ENCODE measurements at places on chromosomes 5 and 9.

GRCh38 chr9:92179286-92180001 is 64.2 kb upstream of the SPTLC1 start:
- no peak for DNase-seq

- DNase-seq = no peak
Measured at GRCh38 chr9:127949827-127950512, 12.3 kb upstream of the DPM2 start.

- DNase-seq = no peak
Measured at GRCh38 chr5:17436761-17437221, 61.2 kb upstream of the TAF11L2 start.

DNA sequence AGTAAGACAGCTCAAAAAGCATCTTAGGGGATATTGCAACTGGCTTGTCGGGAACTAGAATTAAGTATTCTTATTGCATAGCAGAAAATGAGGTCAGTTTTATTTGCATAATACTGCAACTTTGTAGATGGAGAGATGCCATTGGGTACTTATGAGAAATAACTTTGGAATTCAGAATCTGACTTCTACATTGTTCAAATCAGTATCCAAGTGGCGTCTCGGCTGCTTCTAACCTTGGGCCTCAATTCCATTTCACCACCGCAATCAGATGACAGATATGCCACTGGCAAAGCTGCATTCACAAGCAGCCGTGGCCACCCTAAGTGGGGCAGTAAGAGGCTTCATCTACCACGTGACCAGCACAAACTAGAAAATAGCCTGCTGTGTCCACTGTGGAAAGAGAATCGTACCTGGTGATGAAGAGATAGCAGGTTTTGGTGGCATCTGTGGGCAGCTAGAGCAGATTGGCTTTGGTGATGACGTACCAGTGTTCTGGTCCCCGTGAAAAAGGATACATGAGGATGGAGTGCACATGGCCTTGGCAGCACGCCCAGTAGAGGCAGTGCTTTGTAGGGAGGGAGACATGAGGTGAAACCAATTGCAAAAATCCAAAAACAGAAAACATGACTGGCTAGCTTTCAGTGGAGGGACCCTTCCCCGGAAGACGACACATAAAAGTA is 116.6 kb downstream of the KLHL3 start:
- DNase-seq = no peak

GRCh38 chr9:133843751-133844397 is 105.7 kb upstream of the SARDH start:
- DNase-seq = no peak

DNA sequence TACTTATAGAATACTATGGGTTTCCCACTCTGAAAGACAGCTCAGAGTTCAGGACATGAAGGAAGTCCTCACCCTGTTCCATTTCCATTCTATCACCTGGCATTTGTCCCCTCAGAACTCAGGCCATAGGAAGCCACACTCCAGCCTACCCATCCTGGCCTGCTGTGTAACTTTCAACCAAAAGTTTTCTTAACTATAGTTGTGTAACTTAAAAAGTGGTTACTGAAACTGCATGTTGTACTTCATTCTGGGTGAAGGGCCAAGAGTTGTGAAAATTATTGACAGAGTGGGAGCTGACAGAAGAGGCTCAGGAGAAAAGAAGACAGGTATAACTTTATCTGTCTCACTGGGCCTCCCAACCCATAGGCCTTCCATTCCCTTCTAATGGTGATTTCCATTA is 212.5 kb downstream of the RAB3C start:
- no peak for DNase-seq

- DNase-seq = no peak
Measured at GRCh38 chr5:124859027-124859426, 112.6 kb upstream of the ZNF608 start.

- no peak for DNase-seq
Measured at GRCh38 chr5:133396187-133396741, 216.1 kb downstream of the FSTL4 start.

DNA sequence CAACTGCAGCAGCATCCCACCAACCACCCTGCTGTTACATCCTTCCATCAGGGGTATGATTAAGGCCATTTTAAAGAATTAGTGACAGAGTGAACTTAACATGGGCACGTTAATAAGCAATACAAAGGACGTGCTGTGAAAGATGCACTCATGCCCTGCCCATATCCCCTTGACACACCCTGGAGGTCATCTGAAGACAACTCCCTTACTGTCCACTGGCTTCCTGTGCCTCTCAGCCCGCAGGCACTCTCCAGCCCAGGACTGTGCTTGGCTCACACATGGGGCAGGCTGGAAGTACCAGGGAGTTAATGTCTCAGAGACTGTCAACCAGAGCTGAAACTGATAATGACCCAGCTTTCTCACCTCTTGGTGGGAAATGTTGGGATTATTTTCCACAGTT is 81.8 kb downstream of the TRIM36 start:
- no peak for DNase-seq

- DNase-seq = no peak
Measured at GRCh38 chr5:135650081-135650480, 71.3 kb upstream of the CXCL14 start.

- peak; percentile 15 for DNase-seq
Measured at GRCh38 chr9:35051069-35051967, 21.1 kb downstream of the VCP start.

DNA sequence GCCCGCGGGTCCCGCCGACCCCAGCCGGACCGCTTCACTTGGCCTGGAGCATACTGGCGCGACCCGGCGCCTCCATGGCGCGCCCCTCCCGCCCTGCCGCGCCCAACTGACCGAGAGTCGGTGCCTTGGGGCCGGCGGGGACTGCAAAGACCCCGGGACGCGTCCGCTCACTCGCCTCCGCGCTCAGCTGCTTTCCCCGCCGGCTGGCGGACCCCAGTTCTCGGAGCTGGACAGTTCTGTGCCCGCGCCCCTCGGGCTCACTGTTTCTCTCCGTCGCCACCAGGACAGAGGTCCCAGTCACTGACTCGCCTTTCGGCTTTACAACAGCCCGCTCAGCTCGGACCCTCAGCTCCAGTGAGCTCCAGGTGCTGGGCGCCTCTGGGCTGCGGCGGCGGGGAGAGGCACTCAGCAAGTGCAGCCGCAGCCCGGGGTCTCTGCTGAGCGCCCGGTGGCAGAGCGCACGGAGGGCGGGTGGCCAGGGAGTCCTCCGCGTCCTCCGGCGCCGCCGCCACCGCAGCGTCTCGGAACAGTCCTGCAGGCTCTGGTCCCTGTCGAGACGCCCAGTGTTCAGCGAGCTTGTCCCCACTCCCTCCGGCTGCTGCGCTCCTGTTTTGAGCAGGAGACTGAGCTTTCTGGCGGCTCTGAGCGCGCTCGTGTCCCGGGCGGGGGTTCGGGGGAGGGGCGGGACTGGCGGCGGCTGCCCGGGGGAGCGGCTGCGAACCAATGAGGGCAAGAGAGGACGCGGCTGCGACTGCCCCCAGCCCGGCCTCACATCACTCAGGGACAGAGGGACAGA is at the start of gene SMIM32:
SMIM32 (minus strand) TSS at position 637 of the 796 bp plus-strand sequence. CDS start 638 bp downstream, outside the sequence.
- no peak for DNase-seq

DNA sequence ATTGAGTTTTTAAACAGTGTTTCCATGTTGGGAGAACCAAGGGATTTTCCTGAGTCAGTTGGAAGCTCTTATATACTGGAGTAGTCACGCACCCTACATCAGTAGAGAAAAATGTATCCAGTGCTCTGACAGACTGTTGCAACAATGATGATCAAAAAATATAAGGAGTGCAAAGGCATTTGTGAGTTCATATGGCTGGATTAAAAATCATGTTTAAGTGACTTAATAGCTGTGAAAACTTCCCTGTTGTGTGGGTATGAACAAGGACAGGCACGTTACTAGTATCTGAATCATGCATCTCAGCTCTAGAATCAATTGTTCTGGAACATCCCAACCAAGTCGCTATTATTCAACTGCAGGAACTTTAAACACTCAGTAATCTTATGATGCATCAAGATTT is 229.7 kb downstream of the ROR2 start:
- DNase-seq = no peak

GRCh38 chr5:145915970-145916638 is 20.3 kb upstream of the SH3RF2 start:
- DNase-seq = no peak

DNA sequence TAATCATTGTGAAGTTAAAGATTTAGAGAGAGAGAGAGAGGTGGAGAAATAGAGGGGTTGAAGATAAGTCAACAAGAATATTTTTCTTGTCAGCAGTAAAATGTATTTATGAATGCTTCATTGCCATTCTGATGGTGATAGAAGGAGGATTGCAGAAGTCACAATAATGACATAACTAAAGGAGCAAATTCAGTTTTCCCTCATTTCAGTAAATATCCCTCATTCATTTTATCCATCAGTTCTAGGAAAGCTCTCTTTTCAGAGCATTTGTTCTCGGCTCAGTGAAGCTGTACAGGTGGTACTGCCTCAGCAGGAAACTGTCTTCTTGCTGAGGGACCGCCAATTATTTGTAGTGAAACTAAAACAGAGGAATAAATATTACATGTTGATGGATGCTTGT is 681.4 kb downstream of the CETN3 start:
- DNase-seq = no peak

DNA sequence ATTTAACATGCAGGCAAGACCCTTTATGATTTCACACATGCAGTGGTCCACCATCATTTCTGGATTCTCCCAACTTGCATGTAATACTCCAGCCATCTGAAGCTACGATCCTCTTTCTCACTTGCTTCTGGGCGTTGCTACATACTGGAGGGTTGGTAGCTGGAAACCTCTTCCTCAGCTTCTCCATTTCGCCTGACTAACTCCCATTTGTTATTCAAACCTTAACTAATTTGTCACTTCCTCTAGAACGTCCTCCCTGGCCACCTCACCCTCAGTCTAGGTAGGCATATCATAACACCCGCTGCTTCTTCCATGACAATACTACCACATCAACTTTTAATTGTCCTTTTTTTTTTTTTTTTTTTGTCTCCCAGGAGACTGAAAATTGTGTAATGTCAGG is 72.6 kb upstream of the EQTN start:
- DNase-seq = no peak

- no peak for DNase-seq
Measured at GRCh38 chr9:95570150-95570549, 53.4 kb upstream of the PTCH1 start.

- no peak for DNase-seq
Measured at GRCh38 chr5:162392336-162392735, 324.8 kb downstream of the GABRG2 start.

- DNase-seq = no peak
Measured at GRCh38 chr5:60535198-60535597, 164.8 kb downstream of the DEPDC1B start.

- no peak for DNase-seq
Measured at GRCh38 chr5:57207681-57208080, 33.8 kb downstream of the GPBP1 start.

DNA sequence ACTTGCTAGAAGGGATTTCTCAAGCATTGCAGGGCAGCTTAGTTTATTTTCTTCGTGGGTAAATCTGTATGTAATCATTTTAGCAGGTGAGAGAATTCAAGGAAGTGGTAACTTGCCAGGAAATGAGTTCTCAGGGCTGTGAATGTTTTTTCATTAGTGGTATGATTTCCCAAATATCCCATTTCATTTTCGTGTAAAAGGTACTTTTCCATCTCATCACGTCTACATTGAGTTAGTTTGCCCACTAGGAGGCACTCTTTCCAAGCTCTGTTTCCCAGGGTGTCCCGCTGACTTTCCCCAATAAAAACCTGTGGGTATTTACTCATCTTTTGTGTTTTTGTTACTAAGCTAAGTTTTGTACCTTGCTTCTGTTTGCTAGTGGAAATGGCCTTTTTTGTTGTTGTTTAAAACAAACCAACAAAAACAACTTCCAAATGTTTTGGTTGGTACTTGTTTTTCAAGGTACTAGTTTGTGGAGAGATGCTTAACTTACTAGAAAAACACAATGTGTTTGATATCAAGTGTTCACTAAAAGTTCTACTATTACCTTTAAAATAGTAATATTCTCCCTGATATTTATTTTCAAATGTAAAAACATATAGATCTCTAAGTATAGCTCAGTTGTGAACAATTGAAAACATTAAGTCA is 373.6 kb downstream of the ADGRV1 start:
- no peak for DNase-seq

- no peak for DNase-seq
Measured at GRCh38 chr5:176629853-176630680, at the start of the genes EIF4E1B and SNCB. Gene EIF4E1B (plus strand): TSS chr5:176630675. CDS start chr5:176642788, 12,113 bp downstream. Gene SNCB (minus strand): TSS chr5:176630534. CDS start chr5:176629654, 880 bp downstream.

GRCh38 chr5:1006656-1007071 is 1.9 kb upstream of the NKD2 start:
- no peak for DNase-seq

GRCh38 chr5:160616712-160617497 is 195.2 kb downstream of the PTTG1 start:
- DNase-seq = no peak

- DNase-seq = no peak
Measured at GRCh38 chr5:144093400-144093799, 77.1 kb downstream of the YIPF5 start.

DNA sequence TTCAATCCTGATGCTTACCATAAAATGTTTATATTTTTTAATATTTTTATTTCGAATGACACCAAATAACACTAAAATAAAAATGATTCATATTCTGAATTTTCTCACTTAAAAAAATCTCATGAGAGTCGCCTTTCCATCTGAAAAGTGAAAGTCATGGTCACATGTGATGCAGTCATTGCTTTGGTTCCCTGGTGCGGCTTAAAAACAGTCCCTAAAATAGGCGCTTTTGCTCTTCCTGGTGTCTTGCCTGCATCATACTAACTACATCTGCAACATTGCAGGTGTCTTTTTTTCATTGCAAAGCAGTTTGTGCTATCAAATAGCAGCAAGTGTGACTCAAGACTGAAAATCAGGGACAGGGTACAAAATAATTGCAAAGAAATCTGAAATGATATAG is 185.2 kb upstream of the NREP start:
- no peak for DNase-seq

GRCh38 chr9:126860077-126860756 is at the start of gene ZBTB34:
Gene ZBTB34 (plus strand): TSS chr9:126860639. CDS start chr9:126879400, 18,761 bp downstream.
- peak; percentile 71 for DNase-seq

- DNase-seq = no peak
Measured at GRCh38 chr5:137078171-137078665, 420.9 kb downstream of the SPOCK1 start.

DNA sequence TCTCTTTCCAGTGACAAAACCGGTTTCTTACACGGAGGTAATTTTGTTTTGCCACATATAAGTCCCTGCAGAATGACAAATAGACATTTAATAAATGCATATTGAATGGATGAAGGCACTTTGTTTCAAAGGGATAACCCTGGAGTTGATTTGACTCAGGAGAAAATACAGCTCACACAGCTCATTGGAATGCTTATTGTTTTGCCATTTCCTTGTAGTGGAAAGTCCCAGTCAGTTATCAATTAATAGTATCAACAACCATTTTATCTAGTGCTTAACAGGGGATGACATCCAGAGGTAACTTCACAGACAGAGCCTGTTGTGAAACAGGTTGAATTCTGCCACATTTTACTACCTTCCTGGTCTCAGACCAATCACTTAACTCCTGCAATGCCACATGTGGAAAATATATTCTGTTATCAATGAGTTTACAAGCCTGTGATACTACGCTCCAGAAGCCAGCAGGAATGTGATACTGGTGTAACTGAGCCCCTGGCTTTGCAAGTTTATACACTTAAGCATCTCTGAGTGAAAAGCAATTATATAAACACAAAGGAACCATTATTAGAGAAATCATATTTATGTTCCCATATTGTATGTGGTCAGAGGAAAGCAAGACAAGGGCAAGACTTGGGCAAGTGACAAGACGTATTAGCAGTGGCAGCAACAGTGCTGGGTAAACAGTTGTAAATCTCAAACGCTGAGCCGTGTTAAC is 123.1 kb upstream of the ANKRD55 start:
- DNase-seq = no peak

GRCh38 chr5:74252044-74252443 is 388.5 kb downstream of the ENC1 start:
- no peak for DNase-seq

- DNase-seq = no peak
Measured at GRCh38 chr5:79961716-79962574, 29.1 kb downstream of the MTX3 start.

GRCh38 chr9:83544002-83544698 is 5.9 kb upstream of the FRMD3 start:
- no peak for DNase-seq
